ENCODE measurements at places on chromosomes 11 and 22.
A peak's percentile ranks its signal among the peaks of the same experiment; 100 is the strongest.

DNA sequence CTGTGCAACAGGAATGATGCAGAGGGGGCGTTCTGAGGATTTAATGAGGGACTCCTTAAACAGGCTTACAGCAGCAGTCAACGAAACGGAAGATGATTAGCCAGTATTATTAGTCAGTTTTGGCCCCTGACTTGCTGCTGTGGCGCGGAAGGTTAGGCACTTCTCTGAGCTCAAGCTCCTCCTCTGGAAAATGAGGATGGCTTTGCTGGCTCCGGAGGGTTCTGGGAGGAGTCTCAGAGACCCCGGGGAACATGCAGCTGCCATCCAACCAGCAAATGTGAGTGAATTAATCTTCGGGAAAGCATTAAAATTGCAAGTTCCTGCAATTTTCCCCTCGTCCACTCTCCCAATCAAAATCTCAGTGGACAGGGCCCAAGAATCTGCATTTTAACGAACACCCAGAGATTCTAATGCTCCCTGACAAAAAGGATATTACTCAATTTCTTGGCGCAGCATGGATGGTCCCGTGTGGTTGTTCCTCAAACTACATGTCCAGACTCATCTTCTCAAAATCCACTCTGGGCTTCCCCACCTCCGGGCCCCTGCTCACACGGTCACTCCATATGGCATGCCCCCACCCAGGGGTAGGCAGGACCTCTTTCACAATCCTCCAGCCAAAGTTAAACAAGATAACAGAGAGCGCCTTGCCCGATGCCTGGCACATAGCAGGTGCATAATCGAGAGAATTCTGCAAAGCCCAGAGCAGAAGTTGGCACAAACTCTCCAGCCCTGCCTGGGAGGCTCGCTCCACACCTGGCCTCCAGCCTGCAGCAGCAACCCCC, 6.4 kb downstream of the ELFN2 start:
- no peak for DNase-seq

DNA sequence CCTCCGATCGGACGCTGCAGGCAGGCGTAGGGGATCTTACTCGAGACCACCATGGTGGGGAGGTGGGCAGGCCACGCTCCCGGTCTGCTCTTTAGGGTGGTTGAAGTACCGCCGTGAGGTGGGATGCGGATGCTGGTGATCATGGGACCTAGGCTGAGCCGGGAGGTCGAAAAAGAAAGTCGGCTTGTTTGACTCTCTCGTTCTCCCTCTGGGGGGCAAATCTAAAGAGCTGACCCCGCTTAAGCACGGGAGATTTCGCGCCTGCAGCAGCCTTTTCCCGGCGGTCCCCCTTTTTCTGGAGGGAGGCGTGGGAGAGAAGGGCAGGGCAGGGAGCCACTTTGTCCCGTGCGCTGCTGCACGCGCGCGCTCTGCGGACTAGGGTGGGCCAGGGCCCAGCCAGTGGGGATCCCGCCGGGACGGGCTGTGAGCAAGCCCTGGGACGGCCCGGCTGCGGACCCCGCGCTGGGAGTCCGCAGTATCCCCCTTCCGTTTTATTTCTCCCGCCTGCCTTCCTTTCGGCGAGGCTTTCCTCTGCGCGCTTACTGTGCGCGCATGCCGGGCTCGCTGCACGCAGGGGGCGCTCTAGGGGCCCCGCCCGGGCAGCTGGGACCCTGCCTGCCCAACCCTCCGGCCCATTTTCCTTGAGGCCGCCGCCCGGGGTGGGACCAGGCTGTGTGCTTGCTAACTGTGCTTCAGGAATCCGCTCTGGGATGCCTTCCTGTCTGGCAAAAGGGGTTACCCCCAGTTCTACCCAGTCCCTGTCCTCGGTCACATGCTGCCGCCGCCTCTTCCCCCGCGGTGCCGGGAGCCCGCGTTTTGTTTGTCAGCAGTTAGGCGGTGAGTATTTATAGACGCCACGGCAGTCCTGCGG, 81.0 kb downstream of the PRR5L start:
- no peak for DNase-seq

- DNase-seq = no peak
These were observed 18.4 kb downstream of the SYT13 start for GRCh38 chr11:45267652-45268299.

GRCh38 chr11:4881860-4882500, at the start of gene OR51T1:
OR51T1 (plus strand) TSS chr11:4881900; CDS start chr11:4881900, 0 bp downstream.
- DNase-seq = no peak

DNA sequence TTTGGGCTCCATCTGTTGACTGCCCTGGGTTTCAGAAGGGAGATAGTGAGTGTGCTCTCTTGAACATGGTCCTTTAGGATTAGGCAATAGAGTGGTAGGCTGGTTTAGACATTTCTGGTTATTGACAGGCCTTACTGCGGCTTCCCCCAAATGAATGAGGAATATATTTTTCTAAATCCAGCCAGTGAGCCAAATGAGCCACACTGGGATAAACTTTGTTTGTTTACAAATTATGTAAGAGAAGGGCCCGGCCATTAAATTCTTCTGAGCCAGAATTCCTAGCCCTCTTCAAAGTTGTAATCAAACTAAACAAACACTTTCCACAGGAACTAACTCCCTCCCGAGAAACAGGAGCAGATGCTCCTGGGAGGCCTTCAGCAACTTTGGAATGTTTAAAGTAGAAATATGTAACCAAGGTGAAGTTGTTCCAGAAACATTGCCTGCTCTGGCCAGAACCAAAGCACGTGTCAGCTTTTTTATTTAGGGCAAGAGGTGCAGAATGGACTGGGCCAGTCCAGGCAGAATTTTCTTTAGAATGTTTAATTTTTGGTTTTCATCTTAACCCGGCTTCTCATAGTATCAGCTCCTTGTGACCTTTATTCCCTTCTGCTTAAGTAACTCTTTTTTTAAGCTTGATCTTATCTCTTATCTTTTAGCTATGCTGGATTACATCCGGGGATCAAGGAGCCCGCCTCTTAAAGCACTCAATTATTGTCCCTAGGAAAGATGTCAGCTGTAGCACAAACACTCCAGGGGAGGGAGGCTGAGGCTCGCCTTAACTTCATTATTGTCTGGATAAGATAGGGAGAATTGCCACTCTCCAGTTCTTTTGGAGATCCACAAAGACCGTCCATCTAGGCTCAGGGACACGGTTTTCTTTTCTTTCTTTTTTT, 28.7 kb downstream of the ZNRF3 start:
- DNase-seq = peak; percentile 26

- peak; percentile 64 for DNase-seq
These were observed 31.9 kb downstream of the MAML2 start for GRCh38 chr11:96311120-96311568.

DNA sequence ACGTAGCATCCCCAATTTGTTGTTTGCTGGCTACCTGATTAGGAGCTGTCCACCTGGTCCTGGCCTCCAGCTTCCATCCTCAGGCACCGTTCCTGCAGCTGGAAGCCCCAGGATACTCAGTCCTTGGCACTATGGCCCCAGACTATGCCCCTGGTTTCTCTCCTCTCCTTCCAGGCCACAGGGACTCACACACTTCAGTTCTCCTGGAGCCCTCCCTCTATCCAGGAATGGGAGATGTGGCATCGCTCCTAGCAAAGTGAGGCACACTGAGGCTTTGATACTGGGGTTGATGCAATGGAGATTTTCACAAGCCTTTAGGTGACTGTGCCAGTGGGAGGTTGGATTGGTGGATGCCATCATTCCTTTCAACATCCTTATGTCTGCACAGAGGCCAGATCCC, 142.8 kb upstream of the B3GAT1 start:
- no peak for DNase-seq

DNA sequence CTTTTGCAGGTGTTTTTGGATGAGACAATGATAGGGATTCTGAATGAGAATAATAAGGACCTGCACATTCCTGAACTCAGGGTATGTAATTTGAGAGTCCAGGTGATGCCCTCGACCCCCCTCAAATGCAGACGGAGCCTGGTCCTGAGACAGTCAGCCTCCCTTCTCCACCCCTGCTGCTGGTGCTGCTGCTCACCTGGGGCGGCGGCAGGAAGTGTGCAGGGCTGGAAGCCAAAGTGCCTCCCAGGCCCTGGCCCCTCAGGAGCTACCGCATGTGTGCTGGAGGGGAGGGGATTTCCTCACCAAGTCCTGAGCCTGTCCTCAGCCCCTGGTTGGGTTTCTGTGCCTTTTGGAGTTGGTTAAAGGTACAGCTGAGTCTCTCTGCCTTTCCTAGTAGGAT, 19.0 kb upstream of the GLB1L2 start:
- DNase-seq = no peak

GRCh38 chr11:47062736-47063135, 113.9 kb downstream of the ARFGAP2 start:
- DNase-seq = no peak

GRCh38 chr11:67544616-67545242, 21.5 kb upstream of the CABP2 start:
- no peak for DNase-seq

DNA sequence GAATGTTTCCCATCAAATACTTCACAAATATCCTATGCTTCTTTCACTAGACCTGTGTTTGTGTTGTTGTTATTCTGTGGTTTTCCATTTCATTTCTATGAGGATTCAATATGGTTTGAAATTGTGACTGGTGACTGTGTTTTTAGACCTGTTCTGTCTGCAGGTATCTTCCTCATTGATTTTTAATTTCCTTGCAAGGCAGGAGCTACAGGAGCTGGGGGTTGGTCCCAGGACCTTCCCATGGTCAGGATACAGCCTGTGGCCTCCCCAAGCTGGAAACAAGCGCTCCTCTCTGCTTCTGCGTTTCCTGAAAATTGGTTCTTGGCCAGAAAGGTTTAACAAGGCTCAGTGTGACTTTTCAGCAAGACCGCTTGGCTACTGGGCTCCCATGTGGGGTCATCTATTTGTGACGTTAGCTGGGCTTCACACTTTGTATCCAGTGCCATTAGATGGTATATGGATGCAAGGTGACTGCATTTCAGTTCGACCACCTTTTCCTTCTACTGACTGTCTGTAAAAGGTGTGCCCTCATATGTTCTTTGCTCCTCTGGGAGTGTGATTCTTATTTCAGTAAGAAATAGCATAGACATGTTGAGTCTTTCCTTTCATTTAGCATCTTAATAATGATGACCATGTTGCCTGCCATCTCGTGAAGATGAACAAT, 21.5 kb downstream of the IGLL5 start:
- DNase-seq = no peak

DNA sequence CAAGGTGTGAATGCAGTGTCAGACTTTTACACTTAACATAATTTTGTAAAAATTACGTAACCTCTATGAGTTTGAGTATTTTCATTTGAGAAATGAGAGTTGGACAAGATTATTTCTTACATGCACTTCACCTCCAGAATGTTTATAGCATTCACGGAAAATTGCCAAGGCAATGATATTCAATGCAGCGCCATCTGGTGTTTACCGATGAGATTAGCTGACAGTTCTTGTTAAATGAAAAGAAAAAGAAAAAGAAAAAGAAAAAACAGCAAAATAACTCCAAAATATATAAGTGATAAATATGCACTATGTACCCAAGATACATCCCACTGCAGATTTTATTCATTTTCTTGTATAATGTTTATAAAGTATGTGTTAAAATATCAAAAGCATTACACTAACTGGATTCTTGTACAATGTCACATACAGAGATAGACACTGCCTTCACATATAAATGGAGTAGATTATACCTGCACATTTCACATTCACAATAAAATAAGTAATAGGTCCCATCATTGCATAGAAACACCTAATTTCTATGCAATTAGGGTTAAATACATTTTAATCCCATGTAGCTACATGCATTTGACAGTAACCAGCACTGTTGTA, 976.3 kb upstream of the FAT3 start:
- DNase-seq = no peak

DNA sequence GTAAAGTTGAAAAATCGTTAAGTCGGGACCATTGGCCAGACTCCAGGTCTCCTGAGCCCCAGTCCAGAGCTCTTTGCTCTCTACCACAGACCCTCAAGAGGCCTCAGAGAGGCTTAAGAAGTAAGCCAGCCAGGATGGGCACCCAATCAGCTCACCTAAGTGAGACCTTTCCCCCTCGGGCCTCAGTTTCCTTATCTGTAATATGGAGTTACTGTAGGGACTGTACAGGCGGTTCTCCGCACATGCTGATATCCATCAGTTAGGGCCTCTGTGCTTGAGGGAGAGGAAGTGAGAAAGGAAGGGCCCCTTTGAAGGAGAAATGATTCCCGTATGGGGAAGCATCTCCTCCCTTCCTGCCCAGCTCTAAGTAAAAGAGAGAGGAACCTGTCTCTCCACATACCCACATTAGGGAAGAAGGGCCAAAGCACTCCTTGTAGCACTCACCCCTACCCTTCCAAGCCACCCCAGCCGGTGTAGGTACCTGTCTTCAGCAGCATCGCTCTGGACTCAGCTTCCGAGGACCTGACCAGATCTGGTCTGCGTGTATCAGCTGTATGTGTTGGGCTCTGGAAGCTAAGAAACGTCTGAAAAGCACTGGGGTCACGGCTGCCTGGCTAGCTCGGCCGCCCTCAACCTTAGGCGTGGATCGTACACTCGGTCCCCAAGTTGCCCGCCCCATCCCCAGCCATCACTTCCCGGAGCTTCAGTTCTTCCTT, 653 bp downstream of the NAGA start:
- DNase-seq = no peak

DNA sequence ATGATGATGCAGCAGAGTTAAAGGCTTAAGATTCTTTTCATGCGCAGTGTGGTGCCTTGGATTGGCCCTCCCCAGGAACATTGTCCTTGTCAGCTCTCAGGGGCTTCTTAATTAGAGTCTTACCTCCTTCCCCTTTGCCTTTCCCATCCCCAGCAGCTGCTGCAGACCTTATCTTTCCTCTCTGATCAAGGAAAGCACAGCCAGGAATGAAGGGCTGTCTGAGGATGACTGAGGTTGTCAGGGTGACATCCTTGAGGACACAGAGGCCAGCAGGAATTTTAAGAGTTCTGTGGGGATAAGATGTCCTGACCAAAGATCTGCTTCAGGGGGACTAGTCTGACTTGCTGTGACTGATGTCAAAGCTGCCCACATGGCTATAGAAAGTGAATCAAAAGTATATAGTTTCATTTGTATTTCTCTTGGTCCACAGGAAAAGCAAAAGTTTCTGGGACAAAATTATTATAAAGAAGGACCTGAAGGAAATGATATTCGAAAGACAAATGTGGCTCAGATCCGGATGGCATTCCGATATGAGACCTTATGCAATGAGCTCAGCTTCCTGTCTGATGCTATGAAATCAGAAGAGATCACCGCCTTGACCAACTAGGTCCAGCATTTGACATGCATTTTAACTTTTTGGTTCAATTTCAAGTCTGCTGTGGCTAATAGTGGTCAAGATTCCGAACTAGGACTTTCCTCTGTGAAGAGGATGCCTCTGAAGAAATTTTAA, 35.5 kb downstream of the RNF141 start:
- no peak for DNase-seq

GRCh38 chr11:132744771-132745170, 787.5 kb downstream of the OPCML start:
- no peak for DNase-seq

- DNase-seq = no peak
These were observed 20.9 kb downstream of the TSSC4 start for GRCh38 chr11:2421226-2421994.

DNA sequence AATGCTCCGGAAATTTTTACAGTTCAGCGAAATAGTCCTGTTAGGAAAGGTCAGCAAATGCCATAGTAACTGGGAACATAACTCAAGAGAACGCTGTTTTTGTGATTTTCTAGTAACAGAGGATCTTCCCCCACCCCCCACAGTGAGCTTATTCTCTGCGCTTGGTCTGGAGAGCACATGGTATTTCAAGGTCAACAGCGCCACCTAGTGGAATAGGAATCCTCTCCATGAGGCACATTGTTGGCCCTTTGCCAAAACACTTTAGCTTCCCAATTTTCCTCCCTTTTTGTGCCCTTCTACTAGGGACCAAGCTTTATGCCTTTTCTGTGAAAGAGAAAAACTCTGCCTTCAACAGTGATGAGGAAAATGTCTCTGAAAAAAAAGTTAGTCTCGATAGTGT, 13.2 kb upstream of the OR4C12 start:
- peak; percentile 3 for DNase-seq
